GM04503 (cell line): ENCODE measurements at places on chromosomes 5 and 9.

DNA sequence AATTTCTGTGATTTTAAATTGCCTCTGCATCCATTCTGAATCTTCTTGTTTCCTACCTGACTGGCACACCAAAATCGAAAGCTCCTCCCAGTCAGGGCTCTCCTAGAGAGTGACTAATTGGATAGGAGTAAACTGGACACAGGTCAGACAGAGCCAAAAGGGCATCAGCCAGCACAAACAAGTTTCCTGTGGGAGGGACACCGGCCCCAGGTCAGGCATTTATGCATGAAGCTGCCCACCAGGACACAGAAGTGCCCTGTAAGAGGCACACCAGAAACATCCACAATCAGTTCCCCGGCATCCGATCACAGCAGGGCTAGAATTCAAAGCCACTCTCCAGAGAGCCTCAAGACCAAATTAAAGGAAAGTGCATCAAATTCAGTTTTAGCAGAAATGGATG, 78.4 kb downstream of the SFXN1 start:
- DNase-seq, result no peak

- DNase-seq, result no peak
Observed at GRCh38 chr5:31605920-31606319, 33.0 kb upstream of the PDZD2 start.

GRCh38 chr9:76413658-76414057, 19.4 kb upstream of the RFK start:
- DNase-seq, result no peak

DNA sequence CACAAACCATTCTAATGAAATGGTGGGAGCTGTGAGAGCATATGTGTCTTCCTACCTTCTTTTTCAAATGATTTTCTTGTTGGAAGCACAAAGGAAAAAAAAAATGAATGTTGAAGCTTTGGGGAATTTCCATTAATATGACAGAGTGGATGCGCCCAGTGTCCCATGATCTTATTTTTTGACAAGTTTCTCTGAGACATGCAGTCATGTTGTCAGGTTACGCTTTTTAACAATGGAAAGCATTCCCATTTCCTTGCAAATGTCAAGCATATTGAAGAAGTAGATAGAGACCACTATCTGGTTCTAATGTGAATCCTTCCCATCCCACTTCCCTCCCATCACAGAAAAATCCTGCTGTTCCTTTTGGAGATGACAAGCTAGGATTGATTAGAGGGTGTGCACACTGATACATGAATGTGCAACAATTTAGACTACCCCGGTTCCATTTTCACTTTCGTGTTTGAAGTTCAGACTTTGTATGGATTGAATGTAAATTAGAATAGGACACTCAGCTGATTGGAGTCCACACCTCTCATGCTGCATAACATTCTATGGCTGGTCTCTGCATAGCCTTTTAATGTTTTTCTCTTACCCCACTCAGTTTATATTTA, 919.4 kb downstream of the TLE4 start:
- DNase-seq, result no peak

DNA sequence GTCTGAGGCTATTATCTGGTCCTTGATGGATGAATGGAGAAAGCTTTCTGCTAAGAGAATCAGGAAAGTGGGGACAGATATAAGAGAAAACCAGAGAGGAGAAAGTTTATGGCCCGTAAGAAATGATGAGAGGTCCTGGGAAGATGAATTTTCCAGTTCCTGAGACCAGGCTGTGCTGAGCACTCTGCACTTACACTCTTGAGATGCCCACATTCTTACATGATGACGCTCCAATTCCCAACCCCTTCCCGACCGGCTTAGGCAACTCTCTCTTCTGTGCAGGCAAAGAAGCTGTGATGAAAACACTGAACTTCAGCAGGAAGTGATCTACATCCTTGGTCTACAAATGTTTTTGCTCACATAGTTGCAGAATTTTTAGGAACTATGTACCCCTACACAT, 417.0 kb downstream of the ARHGEF28 start:
- DNase-seq, result peak; percentile 52

- DNase-seq, result no peak
Observed at GRCh38 chr5:108093186-108093585, 288.7 kb downstream of the FBXL17 start.

GRCh38 chr5:154758493-154758892, 3.3 kb downstream of the LARP1 start:
- DNase-seq, result peak; percentile 27

GRCh38 chr5:4093236-4093635, 497.6 kb downstream of the IRX1 start:
- no peak for DNase-seq

- DNase-seq, result no peak
Observed at GRCh38 chr5:39040875-39041274, 33.3 kb downstream of the RICTOR start.

GRCh38 chr9:93270976-93271375, 87.0 kb downstream of the WNK2 start:
- no peak for DNase-seq

- no peak for DNase-seq
Observed at GRCh38 chr5:132496631-132497487, 6.3 kb upstream of the IRF1 start.

DNA sequence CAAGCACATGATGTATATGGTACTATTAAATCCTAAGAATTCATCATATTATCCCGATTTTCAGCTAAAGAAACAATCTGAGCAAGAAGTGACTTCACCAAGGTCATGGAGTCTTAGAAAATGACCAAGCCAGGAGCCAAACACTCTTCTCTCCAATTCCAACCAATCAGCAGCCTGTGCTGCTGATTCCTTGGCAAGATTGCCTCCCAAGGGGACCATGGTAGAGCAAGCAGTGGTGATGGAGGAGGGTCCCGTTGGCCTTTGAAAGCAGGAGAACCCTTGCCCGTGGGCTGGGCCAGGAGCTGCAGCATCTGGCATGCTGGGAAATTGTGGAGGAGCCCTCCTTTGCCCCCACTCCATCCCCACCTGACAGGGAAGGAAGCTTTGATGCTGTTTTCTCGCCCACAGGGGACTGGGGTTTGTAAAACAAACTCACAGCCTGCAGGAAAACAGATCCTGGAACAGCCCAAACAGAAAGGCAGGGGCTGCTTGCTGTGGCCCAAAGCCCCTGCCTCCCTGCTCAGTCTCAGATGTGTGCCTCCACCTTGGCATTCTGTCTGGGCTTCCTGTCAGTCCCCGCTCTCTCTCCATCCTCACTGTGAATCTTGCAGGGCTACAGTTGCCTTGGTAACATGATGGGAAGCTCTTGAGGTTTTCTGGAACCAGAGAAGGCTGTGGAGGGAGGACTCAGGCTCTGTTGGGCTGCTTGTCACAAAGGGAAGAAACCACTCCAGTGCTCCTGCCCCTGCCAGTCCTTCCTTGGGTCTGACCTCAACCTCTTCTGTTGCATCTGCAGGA, 70.8 kb upstream of the HSPA9 start:
- no peak for DNase-seq

- DNase-seq, result peak; percentile 3
Observed at GRCh38 chr5:132557478-132558172, 848 bp downstream of the RAD50 start.
